AG09309 (cell line): ENCODE measurements at places on chromosomes 3 and 15.

DNA sequence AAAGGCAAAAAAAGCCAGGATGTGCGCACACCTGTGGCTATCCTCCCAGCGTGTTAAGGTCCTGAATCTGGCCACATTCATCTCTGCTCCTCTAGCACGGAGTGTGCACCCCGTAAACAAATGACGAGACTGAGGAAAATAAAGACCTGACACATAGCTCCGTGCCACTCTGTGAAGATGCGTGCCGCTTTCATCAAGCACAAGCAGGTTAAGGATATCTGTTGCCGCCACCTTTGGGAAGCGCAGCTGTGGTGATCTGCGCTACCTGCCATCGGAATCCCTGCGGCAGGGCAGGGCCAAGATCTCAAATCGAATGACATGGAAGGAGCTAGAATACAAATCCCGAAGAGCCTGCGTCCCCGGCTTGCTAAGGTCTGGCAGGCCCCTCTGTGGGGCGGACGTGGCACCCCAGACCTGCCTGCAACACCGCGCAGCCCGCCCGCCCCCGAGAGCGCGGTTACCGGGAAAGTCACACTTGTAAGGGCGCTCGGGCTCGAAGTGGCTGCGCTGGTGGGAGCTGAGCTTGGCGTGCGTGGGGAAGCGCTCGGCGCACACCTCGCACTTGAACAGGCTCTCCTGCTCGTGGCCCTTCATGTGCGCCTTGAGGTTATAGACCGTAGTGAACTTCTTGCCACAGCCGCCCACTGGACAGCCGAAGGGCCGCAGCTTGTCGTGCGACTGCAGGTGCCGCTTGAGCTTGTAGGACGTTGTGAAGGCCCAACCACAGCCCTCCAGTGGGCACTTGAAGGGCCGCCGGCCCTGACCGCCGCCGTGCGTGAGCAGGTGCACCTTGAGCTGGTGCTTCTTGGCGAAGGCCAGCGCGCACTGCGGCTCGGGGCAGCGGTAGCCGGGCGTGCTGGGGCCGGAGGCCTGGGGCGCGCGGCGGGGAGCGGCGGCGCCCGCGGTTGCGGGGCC lies 936 bp downstream of the ZXDC start:
- DNase-seq = no peak

DNA sequence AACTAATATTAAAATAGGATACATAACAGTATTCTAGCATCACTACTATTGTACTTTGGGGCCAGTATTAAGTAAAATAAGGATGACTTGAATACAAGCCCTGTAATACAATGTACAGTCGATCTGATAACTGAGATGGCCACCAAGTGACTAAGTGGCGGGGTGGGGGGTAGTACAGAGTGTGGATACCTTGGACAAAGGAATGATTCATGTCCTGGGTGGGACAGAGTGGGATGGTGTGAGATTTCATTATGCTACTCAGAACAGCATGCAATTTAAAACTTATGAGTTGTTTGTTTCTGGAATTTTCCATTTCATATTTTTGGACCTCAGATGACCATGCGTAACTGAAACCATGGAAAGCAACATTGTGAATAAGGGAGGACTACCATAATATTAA lies 46.0 kb downstream of the SLC7A14 start:
- no peak for DNase-seq

GRCh38 chr3:66671291-66671690 lies 170.5 kb upstream of the LRIG1 start:
- no peak for DNase-seq

DNA sequence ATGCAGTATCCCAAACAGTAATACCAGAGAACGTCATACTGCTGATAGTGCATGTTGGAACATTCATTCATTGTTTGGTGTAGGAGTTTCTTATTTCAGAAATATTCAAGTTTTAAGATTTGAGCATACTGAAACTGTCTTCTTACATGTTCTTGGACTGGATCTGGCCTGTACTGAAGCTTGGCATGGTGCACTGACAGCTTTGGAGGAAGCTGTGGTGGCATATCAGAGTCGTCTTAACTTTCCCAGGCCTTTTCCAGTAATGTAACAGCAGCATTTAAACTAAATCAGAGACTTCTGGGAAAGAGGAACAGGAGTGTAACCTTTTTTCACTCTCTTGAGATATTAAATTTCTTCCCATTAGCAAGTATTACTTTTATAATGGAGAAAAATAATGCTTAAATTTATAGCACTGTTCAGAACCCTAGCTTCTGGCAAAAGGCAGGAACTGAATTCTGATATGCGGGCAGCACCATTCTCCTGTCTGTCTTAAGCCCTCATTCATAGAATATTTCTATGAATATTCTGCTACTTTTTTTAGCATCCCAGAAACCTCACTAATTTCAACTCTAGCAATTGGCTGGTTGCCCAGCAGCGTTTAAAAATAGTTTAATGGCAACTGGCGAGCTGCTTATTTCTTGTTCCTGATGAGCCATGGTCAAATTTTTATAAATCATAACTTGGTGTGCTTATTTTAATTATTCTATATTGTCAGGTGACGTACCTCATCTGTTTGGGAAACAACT lies 31.1 kb downstream of the DNAJC13 start:
- no peak for DNase-seq

GRCh38 chr15:94164202-94164807 lies 67.1 kb upstream of the MCTP2 start:
- no peak for DNase-seq

DNA sequence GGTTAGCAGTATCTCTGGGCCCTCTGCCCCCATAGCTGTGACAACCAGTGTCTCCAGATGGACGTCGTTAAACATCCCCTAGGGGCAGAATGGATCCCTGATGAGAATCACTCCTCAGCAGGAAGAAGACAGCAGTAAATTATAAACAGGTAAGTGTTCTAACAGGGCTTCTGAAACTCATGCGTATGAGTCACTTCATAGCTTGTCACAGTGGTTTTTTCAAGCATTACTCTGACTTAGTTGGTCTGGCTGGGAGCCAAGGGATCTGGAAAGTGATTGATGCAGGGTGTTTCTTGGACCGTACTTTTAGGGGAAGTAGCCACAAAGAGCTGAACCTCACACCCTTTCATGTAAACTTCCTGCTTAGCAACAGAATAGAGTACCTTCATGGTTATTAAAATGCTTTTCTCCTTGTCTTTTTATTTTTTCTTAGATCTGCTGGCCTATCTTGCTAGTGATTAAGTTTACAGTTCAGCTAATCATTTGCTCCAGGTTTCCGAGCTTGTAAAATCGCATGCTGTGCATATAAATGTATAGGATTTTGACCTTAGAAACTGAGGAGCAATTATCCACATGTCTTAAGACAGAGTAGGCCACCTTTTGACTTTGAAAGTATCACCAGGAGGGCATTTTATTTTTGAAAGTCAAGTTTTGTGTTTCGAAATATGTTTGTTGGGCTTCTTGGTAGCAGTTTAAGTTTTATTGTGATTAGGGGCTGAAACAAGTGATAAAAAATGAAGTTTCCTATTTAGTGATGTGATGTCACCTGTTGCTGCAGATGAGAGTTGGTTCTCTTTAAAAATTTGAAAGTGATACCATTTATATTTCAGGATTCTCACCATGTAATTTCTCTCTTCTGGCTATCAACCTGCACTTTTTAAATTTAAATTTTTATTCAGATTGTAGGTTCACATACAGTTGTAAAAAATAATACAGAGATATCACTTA lies 333.9 kb downstream of the PTPRG start:
- DNase-seq = peak; percentile 57

- no peak for DNase-seq
Measured at GRCh38 chr3:166420071-166420470, 582.8 kb upstream of the BCHE start.

DNA sequence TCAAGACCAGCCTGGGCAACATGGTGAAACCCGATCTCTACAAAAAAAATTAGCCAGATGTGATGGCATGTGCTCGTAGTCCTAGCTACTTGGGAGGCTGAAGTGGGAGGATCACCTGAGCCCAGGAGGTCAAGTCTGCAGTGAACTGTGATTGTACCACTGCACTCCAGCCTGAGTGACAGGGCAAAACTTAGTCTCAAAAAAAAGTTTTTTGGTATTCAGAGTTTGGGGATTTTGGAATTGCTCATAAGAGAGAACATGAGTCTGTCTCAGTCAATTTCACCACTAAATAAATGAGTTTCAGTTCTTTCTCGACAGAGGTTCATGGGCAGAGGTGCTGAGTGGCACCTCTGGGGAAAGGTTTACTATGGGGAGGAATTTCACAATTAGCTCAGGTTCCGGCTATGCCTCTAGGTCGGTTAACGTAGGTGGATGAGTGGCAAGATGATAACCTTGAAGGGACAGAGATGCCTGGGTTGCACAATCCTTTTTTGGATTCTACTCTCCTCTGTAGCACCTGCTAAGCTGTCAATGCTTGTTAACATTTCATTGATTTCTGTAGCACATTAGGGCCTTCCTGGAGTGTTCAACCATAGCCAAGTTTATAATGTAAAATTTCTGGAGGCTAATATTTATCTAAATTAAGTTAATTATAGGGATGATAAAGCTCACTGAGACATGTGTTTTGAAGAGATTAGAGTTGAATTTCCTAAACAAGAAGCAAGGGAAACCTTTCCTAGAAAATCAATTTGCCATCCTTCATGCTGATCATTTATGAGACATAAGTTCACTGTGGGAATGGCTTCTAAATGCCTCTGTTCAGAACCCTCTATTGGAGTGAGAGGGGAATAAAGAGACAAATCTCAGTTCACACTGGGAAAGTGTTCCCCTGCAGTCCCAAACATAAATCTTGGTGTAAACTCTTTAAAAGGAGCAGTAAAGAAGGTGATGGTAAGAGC lies 37.4 kb upstream of the DCP1A start:
- no peak for DNase-seq

- DNase-seq = no peak
Measured at GRCh38 chr3:72461787-72462186, 386.5 kb downstream of the SHQ1 start.
